ENCODE measurements at places on chromosomes 3 and 15.

DNA sequence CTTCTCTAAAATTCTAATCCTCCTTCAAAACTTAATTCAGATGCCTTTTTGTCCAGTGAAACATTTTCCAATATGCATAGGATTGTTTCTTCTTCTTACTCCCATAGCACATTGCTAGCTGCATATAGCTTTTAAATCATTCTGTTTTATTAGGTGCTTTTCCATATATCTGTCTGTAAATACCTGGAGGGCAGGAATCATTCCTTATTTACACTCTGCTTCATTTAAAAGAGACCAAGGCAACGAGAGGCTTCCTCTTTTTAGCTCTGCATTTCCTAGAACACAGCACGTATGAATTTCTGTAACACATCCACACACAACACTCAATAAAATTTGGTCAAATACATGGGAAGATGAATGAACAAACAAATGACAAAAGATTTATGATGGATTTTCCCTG lies 43.5 kb upstream of the KPNA4 start:
- DNase-seq = no peak

GRCh38 chr15:92627014-92627413 lies 28.6 kb downstream of the FAM174B start:
- DNase-seq = no peak

DNA sequence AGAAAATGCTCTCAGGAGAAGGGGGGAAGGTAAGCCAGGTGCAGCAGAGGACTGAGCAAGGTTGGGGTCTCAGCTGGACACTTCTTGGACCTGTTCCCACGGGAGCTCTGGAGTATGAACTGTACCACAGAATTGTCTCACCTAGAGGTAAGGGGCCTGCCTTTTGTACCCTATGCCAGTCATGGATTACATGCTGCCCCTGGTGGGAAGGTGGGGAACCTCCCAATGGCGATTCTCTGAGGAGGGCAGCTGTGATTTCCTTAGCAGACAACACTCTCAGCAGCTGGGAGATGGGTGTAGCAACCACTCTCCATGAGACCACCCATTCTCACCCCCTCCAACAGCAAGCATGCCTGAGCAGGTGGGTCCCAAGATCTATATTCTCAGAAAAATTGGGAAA lies 329.4 kb upstream of the CTNNB1 start:
- DNase-seq = no peak

GRCh38 chr15:68010361-68011153 lies 43.6 kb upstream of the PIAS1 start:
- DNase-seq = no peak

DNA sequence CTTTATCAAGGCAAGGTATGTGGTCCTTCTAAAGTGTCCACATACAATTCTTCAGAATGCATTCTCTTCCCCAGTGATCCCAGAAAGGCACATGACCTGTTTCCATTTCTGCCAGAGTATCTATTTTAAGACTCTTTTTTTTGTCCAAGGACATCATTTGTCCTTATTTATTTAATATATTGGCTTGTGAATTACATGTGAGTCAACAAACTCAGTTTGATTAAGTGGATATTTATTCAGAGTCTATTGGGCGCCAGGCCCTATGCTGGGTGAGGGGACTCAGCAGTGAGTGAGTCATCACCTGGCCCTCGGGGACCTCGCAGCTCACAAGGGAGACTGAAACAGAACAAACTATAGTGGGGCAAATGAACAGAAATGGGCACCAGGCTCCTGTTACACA lies 136.8 kb downstream of the SNRK start:
- no peak for DNase-seq

GRCh38 chr15:28956491-28956890 lies 70.7 kb downstream of the APBA2 start:
- no peak for DNase-seq

GRCh38 chr3:184040010-184040409 lies 8.5 kb downstream of the HTR3D start:
- no peak for DNase-seq

DNA sequence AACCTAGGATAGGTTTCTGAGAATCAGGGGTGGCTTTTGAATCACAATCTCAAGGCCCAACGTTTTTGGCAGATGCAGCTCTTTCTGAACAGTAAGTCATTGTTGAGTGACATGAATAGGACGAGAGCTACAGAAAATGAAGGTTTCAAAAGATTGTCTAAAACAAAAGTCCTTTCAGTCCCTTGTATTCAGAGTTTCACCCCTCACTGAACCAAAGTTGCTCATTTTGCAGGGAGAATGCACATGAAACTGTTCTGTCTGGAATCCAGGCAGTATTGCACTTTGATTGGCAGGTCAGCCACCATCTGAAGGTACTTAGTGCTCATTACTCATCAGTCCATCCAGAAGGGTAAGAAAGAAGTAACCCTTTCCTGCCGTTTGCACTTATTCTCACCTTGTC lies 24.1 kb upstream of the RASGRP1 start:
- DNase-seq = no peak

DNA sequence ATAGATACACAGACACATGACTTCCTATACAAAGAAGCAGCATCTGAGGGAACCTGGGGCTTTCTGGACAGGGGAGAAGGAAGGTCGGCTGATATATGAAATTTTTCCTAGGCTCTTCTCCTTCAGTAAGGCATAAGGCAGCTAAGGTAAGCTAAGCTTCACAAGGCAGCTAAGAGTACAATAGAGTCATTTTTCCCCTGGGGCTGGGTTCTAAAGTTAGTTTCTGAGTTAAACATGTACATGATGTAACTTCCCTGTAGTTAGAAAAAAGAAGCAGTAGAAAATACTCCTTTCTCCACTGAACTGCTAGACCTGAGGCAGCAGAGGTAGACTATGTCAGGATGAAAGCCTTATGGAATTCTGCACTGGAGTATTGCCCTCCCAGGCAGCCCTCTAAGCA lies 109.6 kb downstream of the PLD1 start:
- DNase-seq = no peak

DNA sequence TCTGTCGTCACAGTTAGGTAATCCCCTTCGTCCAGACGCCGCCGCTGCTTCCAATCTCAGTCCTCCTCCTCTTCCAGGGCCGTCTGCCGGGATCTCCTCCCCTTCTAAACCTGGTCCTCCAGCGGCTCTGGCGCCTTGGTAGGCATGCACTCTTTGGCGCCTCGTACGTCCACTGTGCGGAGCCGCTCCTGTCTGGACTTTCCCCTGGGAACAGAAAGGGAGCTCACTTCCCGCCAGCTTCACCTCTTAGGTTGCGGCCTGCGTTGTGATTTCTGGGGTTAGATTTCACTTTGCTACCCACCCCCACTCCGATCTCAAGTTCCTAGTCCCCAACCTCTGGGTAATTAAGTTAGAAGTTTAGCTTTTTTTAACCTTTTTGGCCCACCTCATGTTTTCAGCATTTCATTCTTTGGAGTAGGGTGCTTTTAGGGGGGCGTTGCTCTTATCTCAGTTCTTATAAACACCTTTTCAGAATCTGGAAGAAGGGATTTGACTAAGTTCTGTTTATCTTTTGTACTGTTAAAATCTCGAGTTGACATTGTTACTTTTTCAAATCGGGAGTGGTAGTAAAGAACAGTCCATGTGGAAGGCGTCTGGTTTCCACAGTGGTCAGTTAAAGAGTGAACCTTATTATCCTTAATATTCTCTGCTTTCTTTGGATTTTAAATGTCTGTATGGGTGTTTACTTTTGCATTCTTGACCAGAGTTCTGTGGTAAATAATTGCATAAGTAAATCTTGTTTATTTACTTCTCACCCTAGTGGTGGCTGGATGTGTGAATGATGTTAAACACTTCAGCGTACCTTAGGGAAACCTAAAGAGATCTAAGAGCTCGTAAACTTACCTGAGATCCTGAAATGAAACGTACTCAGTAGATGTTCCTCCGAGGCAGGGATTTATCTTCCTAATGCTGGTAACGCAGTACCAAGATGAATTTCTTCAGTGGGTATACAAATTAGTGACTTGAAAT lies 611 bp downstream of the CTDSPL2 start:
- DNase-seq = no peak

GRCh38 chr3:127899766-127900165 lies 15.3 kb upstream of the KBTBD12 start:
- no peak for DNase-seq

GRCh38 chr15:89299896-89300295 lies 34.7 kb downstream of the POLG start:
- no peak for DNase-seq

DNA sequence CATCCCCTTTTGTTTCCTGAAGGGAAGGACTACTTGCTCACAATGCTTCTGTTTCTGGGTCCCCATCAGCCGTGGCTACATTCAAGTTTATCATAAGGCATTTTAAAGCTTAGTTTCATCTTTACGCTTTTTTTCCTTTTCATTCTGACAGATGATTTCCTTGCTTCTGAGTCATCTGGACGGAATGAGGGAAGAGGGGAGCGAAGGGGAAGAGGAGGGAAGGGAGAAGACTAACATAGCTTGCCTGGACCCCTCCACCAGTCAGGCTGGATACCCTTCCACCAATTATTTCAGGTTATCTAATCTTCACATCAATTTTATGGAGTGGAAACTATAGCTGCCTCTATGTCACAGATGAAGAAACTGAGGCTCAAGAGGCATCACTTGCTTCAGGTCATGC lies 27.6 kb downstream of the FAM3D start:
- DNase-seq = no peak

DNA sequence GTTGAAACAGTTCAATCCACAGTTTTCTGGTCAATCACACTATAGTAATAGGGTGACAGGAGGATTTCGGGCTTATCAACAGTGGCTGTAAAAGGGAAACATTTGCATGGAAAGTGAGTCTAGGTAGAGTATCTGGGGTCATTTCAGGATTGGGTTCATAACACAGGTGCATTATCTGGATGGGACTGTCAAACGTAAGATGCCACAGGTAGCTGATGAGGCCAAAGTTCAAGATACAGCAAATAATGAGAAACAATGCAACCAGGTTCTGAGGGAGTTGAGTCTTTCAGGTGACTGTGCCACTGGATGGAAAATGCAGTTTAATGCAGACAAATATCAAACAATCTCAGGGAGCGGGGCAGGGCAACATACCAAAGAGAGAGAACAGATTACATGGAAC lies 62.2 kb downstream of the WDR76 start:
- DNase-seq = no peak

DNA sequence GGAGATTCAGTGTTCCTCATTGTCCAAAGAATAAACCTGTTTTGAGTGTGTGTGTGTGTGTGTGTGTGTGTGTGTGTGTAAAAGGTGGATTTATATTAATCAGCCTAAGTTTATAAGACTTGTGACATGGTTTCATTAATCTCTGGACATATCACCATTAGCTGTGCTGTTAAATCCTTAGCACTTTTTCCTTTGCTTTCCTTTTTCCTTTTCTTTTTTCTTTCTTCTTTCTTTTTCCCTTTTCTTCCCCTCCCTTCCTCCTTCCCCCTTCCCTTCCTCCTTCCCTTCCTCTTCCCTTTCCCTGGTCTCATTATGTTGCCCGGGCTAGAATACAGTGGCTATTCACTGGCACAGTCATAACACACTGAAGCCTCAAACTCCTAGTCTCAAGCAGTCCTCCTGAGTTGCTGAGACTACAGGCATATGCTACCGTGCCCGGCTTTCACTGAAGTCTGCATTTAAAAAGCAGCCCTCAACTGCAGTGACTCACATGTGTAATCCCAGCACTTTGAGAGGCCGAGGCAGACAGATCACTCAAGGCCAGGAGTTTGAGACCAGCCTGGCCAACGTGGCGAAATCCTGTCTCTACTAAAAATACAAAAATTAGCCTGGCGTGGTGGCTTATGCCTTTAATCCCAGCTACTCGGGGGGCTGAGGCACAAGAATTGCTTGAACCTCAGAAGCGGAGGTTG lies 28.6 kb upstream of the ITPKA start:
- no peak for DNase-seq

- DNase-seq = no peak
Measured at GRCh38 chr15:96328181-96328876, 2.2 kb upstream of the NR2F2 start.

DNA sequence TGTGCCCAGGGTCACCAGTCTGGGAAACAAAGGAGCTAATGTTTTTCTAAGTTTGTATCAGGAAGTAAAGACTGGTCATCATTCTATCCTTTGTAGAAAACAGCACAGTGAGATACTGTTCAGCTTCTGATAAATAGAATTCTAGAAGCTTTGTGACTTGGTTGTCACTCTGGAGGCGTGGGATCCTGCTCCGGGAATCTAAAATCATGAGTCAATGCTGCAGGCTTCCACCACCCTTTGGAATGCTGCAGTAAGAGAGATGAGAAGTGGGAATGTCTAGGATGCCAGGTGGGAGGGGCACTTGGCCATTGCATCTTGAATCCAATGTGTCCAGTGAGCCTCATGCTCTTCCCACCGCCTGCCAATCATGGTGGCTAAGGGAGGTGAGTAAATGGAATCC lies 40.9 kb downstream of the SAMMSON start:
- DNase-seq = no peak

- no peak for DNase-seq
Measured at GRCh38 chr15:82303956-82304777, 41.5 kb downstream of the SAXO2 start.

- no peak for DNase-seq
Measured at GRCh38 chr3:146326875-146327543, 76.1 kb upstream of the PLSCR4 start.

DNA sequence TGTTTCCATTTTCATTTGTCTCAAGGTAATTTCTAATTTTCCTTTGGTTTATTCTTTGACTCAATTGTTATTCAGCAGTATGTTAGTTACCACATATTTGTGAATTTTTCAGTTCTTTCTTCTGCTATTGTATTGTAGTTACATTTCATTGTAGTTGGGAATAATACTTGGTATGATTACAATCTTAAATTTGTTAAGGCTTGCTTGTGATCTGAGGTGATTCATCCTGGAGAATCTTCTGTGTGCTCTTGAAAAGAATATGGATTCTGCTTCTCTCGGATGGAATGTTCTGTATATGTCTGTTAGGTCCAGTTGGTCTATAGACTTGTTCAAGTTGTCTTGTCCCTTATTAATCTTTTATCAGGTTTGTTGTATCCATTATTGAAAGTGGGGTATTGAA lies 63.4 kb upstream of the VEPH1 start:
- no peak for DNase-seq

DNA sequence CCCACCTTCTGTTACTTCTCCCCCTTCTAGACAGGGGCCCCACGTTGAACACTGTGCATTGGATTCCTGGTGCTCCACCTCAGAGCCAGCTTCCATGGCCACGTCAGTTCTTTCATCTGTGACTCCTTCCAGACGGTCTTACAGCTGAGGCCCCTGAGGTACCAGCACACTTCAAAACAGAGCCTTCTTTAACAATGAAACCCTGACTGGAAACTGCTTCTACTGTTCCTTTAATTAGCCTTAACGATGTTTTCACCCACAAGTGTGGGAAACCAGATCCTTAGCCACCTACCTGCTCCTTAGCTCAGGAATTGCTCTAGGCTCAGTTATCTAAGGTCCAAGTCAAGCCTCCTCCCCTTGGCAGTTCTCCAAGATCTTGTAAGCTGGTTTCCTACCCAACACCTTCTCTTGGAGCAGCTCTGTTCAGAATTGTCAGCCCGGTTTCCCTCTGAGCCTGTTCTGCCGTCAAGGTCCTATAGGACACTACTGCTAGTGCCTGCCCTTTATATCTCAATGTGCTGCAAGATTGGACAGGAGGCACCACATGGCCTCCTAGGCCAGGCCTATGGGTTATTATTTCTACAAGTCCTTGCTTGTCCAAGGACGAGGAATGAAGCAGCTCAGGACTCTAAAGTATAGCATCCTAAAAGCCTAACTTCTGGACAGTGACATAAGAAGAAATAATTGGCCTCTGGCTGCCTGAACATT lies 80.7 kb downstream of the FMN1 start:
- no peak for DNase-seq
